Stimulated activated CD4-positive, alpha-beta T cell treated with anti-CD3 and anti-CD28 coated beads, Interleukin-1b, Interleukin-23, amount 100 ng/mL, for 1 hour (primary cell): ENCODE measurements at places on chromosomes 12 and 14.

- DNase-seq: no peak
Measured at GRCh38 chr12:103698752-103699560, 111.9 kb downstream of the STAB2 start.

DNA sequence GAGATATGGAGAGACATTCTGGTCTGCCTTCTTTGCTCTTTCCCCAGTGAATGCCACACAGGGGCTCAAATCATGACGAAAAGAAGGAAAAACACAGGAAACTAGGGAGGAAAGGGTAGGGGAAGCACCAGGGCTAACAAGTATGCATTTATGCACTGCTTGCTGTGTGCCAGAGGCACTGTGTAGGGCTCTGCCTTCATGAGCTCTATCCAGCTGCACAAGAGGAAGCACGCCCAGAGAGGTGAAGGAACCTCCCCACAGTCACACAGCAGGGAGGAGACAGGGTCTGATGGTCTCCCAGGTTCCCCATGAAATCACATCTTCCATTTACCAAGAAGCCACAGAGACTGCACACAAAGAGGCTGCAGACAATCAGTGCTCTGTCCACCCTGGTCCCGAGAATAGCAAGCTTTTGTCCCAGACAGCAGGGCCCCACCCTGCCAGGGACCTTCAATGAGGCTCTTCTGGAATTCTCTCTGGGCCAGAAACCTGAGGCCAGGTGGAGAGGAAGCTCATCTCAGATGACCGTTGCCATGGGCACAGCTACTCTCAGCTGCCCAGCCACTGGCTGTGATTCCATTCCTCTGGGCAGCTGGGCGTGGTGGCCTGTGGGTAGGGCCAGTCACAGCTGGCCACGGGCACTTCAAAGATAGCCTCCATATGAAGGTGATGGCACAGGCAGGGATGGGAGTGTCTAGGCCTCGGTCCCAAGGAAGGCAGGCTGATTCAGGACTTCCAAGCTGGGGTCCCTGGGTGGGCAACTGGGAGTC, 7.3 kb upstream of the TRPV4 start:
- no peak for DNase-seq

- DNase-seq: no peak
Measured at GRCh38 chr14:33510991-33511390, 439.9 kb downstream of the EGLN3 start.

DNA sequence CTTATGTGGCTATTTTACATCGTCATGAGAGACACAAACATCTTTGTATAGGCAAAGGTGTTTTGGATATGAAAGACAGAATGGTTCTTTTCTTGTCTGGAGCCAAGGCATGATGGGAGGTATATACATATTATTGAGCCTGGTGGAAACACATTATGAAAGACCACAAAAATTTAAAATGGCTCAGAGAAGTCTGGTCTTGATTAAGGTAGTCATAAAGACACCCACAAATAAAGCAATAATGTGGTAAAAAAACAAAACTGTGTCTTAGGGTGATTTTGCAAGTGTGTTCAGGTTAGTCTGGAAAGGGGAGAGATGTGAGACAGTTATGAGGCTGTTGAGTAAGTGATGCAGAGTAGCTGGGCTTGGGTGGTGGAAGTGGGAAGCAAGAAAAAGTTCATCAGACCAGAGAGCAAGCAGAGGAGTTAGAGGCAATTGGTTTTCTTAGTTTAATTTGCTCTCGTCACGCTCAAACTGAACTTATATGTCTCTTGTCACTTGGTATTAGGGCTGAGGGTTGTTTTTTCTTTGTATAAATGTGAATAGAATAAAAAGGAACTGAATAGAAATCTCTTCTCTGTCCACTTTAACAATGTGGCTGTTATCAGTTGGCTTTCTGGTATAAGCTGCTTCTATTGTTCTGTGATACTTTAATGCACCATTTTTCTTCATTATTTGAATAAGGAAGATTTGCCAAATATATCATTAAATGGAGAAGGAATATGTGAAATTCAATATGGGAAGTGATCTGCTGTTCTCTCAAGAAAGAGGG, 115.0 kb downstream of the AKAP6 start:
- no peak for DNase-seq

DNA sequence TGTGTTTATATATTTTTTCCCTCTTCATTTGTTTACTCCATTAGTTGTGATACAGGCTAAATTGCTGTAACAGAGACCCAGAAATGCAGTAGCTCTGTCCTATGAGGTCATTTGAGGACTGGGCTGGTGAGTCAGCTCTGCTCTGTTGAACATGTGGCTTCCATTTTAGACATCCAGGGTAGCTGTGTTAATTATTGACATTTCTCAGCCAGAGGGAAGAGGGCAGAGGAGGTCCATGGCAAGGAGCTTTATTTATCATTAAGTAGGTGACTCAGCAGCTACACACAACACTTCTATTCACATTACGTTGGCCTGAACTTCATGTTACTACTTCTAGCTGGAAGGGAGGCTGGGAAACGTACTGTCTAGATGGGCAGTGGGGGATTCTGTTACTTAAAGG, 85.4 kb downstream of the PTCSC3 start:
- no peak for DNase-seq

- DNase-seq: no peak
Measured at GRCh38 chr14:77024171-77024691, 4.3 kb downstream of the IRF2BPL start.

DNA sequence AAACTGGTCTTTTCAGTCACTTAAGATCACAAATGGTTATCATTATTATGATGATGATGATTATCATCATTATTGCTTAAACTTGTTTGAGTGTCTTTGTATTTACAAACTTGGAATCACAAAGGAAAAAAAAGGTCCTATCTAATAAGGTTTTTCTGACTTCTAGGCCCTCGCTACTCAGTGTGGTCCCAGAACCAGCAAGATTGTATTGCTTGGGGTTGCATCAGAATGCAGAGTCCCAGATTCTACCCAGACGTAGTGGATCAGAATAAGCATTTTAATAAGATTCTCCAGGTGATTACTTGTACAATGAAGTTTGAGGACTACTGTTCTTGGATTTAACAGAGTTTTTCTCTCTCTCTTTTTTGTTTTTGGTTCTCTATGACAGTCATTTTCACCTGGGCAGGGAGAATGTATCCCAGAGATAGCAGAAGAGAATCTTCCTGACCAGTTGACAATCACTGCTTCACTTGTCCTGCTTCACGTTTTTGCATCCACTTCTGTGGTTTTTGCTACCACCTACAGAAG, 29.3 kb upstream of the PPP1R12A start:
- DNase-seq: no peak

DNA sequence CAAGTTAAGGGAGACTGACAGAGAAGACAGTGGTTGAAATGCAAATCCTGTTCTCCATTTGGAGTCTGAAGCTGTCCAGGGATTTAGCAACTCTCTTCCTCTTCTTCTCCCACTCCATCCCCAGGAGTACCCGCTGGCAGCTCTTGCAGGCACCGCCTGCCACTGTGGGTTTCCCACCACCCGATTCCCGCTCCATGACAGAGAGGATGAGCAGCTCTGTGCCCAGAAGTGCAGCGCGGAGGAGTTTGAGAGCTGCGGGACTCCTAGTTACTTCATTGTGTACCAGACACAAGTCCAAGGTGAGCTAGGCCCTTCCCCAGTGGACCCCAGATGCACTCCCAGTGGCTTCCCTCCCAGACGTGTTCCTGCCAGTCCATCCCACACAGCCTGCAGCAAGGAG, 97.8 kb downstream of the WSCD2 start:
- DNase-seq: no peak

DNA sequence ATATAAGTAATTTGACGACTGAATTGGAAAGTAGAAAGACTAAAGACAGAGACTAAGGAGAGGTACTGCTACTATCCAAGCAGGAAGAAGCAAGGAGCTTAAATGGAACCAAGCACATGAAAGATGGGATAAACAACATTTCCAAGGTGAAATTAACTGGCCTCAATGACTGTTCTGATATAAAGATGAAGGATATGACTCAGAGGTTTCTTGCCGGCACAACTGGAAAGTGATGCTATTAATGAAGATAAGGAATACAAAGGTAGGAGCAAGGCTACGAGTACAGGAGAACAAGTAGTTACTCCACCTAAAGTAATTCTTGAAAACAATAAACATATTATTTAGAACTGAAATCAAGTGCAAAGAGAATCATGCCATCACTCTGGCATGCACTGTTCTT, 6.4 kb downstream of the SNX6 start:
- DNase-seq: no peak

- peak; percentile 37 for DNase-seq
Measured at GRCh38 chr12:49388682-49389386, 21.6 kb downstream of the SPATS2 start.

- DNase-seq: no peak
Measured at GRCh38 chr14:96047101-96047500, 7.9 kb downstream of the C14orf132 start.

DNA sequence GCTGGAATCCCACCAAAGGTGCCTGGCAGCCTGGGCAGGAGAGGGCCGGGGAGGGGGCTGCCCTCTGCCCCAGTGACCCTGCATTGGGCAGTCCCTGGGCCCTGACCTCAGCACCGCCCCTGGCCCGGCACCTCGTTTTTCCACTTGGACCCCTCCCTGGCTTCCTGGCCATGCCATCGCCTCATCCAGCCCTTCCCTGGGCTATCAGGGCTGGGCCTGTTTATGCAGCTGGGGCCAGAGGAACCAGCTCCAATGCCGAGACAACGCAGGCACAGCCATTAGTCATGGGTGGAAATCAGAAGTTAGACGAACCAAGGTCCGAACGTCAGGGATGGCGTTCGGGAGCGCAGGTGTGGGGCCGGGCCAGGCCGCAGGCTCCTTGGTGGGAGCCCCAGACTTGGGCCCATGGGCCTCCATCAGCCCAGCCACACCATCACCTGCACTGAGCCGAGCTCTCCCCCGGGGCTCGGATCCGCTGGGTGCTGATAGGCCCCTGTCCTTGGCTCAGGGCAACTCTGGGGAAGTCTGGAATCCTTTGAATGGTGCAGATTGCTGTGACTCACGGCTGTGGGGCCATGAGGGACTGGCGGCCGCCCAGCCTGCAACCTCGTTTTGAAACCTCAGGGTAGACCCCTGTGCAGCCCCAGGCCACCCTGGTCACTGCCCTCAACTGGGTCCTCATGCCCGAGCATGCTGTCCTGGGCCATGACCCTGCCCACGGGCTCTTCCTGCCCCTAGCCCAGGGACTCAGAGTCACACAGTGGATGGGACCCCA, 169.4 kb downstream of the KIF26A start:
- no peak for DNase-seq

DNA sequence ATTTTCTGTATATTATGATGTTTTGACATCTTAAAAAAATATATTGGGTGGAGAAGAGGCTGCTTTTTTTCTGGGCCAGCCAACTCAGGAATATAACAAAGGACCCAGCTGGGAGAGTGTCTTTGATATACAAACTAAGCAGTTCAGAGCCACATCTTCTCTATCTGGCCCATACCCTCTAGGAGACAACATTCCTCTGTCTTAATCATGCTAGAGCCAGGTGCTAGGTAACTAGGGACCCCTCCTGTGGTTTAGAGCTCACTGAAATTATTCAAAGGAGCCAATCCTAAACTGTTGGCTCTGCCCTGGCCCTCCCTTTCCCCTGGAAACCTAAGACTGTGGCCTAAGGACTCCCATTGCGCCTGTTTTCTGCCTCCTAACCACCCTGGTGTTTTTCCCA, 193.1 kb upstream of the DIO2 start:
- no peak for DNase-seq

DNA sequence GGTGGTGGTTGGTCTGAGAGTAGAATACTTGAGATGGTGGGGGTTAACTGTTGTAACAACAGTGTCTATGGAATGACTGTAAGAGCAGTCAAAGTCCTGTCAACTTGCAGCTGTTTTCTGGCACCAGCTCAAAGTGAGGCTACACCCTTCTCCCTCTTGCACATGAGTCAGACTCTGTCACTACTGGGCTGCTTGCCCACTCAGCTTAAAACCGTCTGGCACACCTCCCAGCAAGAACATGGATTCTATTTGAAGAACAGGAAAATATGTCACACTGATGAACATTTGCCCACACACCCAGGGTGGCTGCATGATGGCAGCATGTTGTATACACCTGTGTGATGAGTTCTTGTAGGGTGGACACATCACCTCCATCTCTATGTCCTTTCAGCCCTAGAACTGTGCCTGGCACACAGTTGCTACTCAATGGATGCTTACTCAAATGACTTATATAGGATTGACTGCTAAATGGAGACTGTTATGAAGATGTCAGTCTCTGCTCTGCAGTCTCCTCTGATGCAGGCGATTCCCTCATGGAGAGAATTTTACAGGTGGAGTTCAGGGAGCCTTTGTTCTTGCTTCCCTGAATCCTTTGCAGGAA, 19.3 kb upstream of the SERPINA6 start:
- no peak for DNase-seq

GRCh38 chr12:3138941-3139511, 61.8 kb downstream of the TSPAN9 start:
- DNase-seq: no peak

DNA sequence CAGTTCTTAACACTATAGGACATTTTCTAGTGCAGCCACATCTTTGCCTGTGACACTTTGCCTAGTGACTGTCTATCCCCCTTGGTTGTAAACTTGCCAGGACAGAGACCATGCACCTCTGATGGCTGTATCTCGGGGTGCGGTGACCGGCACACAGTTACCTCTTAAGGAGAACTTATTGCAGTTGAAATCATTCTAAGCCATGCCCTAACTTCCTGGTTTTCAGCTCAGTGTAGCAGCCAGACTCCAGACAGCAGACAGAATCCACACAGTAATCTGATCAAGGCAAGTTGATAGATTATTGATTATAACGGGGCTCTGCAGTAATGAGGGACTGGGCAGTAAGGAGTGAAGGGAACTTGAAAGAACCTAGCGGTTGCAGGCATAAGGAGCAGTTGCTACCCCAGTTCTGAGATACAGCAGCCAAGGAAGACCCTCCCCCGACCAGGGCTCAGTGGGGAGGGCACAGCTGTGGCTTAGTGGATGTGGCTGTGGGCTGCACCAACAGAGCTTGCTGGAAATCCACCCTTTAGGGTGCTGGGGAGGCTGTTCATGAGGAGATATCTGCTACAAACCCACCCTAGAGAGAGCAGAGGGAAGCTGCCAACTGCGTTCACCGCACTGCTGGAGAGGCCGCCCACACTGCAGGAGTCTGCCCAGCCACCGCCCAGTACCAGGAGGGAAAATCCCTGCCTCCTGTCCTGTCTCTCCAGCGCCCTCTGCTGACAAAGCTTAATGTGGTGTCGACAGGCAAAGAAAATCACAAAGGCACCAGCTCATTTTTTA, 58.2 kb upstream of the BEGAIN start:
- peak; percentile 82 for DNase-seq
